ENCODE measurements at places on chromosomes 4 and X. TPM values are rescaled to one million over a fixed set of nuclear protein-coding genes. Genes with fewer than 3 reads are reported as not detected.

UGT2B15 gene
- total RNA-seq, result not detected

FAM184B gene
- not detected for total RNA-seq

RBMXL3 gene
- total RNA-seq, result not detected

ZNF141 gene
- 23.4 TPM for total RNA-seq

- H3K27me3 ChIP-seq, result no peaks in the 10 kb centered on the region
- DNase-seq, result no peak
- no peak overlapping the region for H3K4me3 ChIP-seq
- H3K4me1 ChIP-seq, result no peaks in the 10 kb centered on the region
- no peaks in the 10 kb centered on the region for H3K36me3 ChIP-seq
- no peak overlapping the region for H3K27ac ChIP-seq
Observed at GRCh38 chrX:105695451-105695850, 126.9 kb upstream of the NRK start.

- H3K36me3 ChIP-seq, result no peaks in the 10 kb centered on the region
- H3K4me3 ChIP-seq, result no peak overlapping the region
Observed at GRCh38 chr4:28545986-28546385, 1685.3 kb downstream of the STIM2 start.

DNA sequence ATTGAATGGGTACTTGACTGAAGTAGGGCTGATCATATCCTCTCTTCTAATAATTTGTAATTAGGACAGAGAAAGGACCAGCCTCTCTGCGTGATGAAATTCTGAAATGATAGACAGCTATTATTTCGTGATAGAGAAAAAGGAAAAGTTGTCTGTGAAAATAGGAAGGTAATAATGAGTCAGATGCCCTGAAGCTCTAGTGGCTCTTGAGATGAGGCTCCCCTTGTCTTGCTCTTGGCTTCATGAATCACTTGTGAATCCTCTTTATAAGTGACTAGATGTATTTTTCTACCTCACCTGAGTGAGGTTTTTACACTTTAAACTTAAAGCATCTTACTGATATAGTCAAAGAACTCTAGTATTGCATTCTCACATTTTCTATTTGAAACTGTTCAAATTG, 888.9 kb downstream of the PCDH18 start:
- no peaks in the 10 kb centered on the region for H3K4me1 ChIP-seq
- no peaks in the 10 kb centered on the region for H3K27me3 ChIP-seq
- no peaks in the 10 kb centered on the region for H3K36me3 ChIP-seq
- H3K27ac ChIP-seq, result no peak overlapping the region

DNA sequence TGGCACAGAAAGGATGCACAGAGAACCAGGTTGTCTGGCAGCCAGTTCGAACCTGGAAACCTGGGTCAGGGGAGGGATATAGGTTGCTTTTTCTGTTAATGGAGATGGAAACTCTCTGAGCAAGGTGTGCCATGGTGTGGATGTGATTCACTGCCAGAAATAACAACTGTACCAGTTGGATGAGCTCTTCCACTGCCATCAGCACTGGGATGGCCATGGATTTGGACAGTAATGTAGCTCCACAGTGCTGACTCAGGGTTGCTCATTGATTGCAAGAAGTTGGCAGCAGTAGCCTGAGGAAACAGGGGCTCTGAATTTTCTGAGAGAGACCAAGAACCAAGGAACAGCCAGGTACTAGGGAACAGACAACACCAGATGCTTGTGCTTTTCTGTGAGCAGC, 33.8 kb downstream of the PNMA5 start:
- no peak overlapping the region for H3K27ac ChIP-seq
- no peaks in the 10 kb centered on the region for H3K27me3 ChIP-seq
- H3K4me3 ChIP-seq, result no peak overlapping the region
- peaks cover 7% of the 10 kb centered on the region for H3K4me1 ChIP-seq
- DNase-seq, result no peak

- peaks cover 11% of the 10 kb centered on the region for H3K4me1 ChIP-seq
- H3K27ac ChIP-seq, result no peak overlapping the region
- H3K27me3 ChIP-seq, result no peaks in the 10 kb centered on the region
Observed at GRCh38 chr4:26048378-26048882, 134.4 kb downstream of the SMIM20 start.
